ENCODE measurements at places on chromosomes 6 and 20. TPM values are rescaled to one million over a fixed set of nuclear protein-coding genes. Genes with fewer than 3 reads are reported as not detected.

The MOG gene
- polyA plus RNA-seq: 0.11 TPM

The DHX35 gene
- polyA plus RNA-seq: 7.1 TPM

The CYP24A1 gene
- polyA plus RNA-seq: 0.68 TPM

The DEFB132 gene
- 0.07 TPM for polyA plus RNA-seq

The SAPCD1 gene
- polyA plus RNA-seq: 9.7 TPM

The SERAC1 gene
- 5.6 TPM for polyA plus RNA-seq

The MMS22L gene
- 2.2 TPM for polyA plus RNA-seq

Data from thymus (tissue), 14 donors.